ENCODE measurements at places on chromosomes 5 and 9.

- no peak for DNase-seq
Measured at GRCh38 chr9:127065592-127065991, 56.8 kb downstream of the ANGPTL2 start.

GRCh38 chr5:34735491-34736426, 79.6 kb downstream of the RAI14 start:
- no peak for DNase-seq

DNA sequence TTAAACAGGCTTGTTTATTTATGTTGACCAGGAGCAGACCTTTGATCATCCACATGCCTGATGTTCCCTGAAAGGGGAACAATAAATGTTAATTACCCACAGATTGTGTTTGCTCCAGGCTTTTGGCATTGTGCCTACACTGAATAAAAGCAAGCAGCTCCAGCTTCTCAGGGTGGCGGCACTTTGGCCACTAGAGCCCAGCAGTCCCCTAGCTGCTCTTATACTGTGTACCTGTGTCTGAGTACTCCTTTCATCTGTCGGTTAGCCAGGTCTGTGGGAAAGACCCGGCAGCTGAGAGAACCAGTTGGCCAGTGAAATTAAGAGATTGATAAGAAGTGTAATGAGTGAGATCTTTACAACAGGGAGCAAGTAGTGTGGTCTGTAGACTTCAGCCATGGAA, 254.8 kb upstream of the FTMT start:
- DNase-seq = no peak

DNA sequence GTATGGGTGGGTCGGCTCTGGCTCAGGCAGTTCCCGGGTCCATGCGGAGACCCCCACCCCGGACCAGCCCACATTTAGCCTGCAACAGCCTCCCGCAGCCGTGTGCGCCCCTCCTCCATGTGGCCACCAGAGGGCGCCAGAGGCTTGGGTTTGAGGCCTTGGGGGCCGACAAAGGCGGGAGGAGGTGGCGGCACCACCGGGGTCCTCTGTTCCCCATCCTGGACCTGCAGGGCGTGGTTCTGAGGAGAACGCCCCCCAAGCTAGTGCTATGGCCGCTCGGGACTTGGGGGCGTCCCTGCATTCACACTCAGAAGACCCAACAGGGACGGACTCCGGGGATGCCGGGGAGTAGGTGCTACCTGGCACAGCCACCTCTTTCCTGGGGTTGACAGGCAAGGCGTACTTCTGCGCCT, 16.5 kb downstream of the ASS1 start:
- DNase-seq = peak; percentile 76

DNA sequence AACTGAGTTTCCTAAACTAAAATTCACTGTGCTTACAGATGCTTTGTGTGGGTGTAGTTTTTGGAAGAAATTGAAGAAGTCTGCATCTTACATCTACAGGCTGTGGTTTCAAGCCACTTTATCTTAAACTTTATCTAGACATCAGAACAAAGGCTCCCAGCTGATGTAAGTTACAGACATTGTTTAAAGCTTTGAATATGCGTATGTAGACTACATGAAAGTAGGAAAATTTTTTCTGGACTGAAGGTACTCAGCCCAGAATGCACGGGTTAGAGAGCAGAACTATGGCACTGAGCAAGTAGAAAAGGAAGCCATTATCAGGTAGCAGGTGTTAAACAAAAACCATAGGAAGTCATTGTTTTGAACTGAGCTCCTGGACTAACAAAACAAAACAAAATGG, 185.4 kb downstream of the TTC39B start:
- no peak for DNase-seq

DNA sequence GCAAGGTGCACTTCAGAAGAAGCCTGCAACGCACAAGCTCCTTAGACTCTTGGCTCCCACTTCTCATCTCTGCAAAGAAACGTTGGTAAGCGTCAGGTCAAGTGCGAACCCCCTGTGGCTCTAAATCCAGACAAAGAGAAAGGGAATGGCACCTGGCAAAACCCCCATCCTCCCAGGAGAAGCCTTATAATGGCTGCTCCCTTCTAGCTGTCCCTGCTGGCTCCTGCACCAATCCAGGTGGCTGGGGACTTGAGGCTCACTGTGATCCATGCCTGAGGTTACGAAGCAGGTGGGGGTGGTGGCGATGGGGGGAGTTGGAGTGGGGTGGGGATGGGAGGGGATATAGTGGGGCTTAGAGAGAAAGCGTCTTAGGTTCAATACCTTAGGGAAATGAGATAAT, 272.8 kb downstream of the DENND1A start:
- DNase-seq = no peak

DNA sequence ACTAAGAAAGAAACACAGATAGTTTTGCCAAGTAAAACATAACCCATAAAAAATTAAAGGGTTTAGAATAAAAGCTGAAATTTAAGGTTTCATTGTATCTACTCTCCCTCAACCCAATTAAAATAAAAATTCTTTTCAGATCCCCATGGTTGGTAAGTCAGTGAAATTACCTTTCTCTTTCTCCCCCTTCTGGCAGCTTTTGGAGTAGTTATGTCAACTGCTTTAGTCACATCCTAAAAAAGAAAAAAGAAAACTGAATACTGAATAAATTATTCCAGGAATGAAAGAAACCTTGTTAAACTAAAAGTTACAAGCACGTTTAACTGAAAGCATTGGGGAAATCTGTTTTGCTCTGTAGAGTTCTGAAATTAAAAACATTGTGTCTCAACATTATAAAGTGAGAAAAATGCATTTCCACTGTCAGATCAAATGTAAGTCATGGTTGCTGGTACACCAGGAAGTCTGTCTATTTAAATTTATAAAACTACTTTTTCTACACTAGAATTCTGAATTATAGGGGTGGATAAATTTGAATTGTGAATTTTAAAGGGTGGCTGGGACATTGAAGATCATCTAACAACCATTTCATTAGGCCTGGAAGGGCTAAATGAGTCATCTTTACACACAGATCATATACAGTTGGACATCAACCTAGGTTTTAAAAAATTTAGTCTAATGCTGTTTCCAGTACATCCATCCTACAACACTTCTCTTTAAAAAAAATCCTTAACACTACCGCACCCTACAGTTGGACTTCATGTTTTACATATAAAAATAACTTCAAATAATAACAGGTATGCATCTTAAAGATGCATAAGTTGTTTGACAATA, 24.7 kb downstream of the PSIP1 start:
- DNase-seq = no peak

GRCh38 chr5:126939887-126940286, 90.5 kb downstream of the MARCHF3 start:
- no peak for DNase-seq

DNA sequence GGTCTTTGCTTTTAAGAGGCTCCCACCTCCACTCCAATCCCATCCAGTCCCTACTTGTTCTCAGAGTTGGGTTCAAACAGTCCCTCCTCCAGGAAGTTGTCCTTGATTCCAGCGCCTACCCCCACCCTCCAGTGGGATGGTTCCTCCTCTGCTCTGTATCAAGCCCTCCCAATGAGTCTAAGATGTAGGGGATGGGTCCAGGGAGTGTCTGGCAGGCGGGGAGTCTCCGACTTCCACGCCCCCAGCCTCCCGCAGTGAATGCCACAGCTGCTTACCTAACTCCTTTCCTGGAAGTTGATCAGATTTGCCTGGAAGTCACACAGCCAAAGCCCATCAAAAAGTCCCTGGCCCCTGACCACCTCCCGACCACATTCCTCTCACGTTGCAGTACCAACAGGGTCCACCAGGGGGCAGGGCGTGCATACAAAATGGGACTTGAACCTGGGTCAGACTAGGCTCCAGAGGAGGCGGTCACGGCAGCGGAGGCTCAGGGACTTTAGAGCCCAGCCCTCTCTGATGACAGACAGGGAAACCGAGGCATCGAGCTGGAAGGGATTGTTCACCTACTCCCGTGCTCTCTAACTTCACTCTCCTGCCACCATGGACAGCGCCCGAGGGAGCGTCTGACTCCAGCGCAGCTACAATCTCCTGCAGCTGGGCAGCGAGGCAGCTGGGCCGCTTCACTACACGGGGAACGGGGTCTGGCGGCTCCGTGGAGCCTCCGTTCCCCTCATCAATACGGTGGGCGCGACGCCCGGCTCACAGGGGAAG, 25.0 kb upstream of the TDRD7 start:
- DNase-seq = peak; percentile 78

DNA sequence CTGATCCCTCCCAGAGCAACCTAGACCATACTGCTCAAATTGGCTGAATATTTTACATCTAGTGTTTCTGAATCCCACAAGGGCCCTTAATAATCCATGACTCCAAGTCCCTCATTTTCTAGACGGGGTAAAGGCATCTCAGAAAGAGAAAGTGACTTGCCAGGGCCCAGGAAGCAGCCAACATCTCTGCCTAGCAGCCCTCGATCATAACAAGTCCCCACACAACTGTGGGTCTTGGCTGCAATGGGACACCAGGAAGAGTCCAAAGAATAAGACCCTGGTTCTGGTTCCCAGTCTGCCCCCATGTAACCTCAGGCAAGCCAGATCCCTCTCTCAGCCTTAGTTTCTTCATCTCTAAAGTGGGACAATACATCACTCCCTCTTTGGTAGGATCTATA, 6.3 kb downstream of the ANXA6 start:
- no peak for DNase-seq

DNA sequence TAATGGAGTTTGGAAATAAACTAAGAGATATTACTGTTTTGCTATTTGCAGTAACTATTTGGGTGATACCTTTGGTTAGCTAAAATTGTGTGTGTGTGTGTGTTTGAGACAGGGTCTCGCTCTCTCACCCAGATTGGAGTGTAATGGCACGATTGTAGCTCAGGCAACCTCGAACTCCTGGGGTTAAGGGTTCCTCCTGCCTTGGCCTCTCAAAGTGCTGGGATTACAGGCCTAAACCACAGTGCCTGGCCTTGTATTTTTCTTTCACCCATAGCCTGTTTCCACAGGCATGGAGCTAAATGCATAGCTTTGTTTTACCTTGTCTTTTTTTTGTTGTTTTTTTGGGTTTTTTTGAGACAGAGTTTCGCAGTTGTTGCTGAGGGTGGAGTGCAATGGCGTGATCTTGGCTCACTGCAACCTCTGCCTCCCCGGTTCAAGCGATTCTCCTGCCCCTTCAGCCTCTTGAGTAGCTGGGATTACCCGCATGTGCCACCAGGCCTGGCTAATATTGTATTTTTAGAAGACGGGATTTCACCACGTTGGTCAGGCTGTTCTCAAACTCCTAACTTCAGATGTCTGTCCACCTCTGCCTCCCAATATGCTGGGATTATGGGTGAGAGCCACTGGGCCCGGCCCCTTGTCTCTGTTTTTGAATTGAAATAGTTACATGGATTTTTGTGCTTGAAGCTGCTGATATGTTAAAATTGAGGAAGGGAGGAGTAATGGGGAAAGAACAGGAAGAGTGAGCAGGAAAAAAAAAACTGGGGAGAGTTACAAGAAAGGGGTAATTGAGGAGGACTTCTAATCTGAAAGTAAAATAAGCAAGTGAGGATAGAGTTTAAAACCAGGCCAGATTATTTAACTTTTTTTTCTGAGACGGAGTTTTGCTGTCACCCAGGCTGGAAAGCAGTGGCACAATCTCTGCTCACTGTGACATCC, 5.7 kb downstream of the GPBP1 start:
- DNase-seq = no peak

GRCh38 chr9:130781569-130781968, 53.5 kb upstream of the ABL1 start:
- DNase-seq = no peak

DNA sequence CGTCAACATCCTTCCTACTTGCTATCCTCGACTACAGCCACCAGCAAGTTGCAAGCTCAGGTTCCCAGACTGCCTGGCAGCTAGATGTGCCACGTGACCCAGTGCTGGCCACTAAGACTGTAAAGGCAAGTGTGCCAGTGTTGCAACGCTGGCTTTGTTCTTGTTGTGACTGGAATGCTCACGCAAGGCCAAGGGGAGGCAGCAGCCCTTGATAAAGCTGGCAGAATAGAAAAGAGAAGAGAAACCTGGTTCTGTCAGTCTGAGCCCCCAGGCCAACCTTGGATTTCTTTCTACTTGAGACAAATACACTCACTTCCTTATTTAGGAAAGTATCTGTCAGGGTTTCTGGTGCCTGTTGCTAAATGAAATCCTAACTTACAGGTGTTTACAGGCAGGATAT, 113.0 kb downstream of the KLHL3 start:
- no peak for DNase-seq

- DNase-seq = no peak
Measured at GRCh38 chr9:6977761-6978160, 220.0 kb downstream of the KDM4C start.

GRCh38 chr5:78611126-78611605, 37.4 kb downstream of the LHFPL2 start:
- no peak for DNase-seq

DNA sequence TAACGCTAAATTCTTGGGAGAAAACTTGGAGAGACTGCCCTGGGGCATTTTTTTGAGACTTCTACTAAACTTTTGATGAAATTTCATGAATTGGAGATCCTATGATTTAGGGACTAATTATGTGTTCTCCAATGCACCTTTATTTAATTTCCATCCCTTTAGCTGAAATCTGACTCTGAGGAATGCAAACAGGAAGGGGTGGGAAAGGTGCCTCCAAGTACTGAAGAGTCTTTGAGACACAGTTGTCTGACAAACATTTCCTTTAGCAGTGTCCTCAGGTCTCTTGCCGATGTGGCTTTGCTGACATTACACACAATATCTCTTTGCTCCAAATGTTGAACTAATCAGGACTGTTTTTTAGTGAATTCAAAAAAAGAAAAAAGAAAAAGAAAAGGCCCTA, 76.9 kb downstream of the LIX1 start:
- no peak for DNase-seq

DNA sequence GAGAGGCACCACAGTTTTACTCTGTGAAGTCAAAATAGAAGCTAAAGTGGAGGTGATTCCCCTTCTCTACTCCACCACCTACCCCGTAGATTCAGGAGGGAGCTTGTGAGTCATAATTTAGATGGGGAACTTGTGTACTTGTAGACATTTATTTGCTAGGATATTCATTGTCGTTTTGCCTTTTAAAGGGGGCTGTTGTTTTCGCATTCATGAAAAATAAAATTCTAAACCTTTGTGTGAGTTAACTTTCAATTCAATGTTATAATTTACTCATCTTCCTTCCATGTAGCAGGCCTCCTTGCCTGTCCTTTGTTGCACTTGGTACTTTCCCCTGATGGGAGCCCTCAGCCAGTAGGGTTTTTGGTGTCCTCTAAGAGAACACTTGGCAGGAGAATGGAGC, 22.0 kb downstream of the SECISBP2 start:
- DNase-seq = no peak

GRCh38 chr5:151085517-151086041, 4.7 kb upstream of the TNIP1 start:
- no peak for DNase-seq

GRCh38 chr5:109105631-109106267, 304.0 kb downstream of the PJA2 start:
- no peak for DNase-seq

DNA sequence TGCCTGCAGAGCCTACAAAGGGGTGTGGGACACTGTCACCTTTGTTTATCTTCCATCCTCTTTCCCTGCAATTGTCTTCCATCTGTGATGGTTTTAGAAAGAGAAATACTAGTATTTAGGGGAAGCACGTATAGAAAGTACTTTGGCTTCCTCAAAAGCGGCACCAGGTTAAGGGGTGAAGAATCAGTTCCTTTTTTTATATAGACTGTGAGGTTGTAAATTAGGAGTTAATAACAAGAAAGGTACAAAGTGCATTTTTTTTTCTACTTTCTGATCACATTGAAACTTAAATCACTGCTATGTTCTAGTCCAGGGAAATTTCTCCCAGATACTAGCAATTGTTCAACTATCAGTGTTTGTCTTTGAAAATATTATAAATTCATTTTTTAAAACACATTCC, 219.3 kb downstream of the CEMIP2 start:
- no peak for DNase-seq

- DNase-seq = no peak
Measured at GRCh38 chr5:133456933-133457402, 155.4 kb downstream of the FSTL4 start.

- no peak for DNase-seq
Measured at GRCh38 chr5:172833372-172833685, 722 bp upstream of the ERGIC1 start.

Data from CD8-positive, alpha-beta T cell (primary cell).